ENCODE measurements at places on chromosomes 7 and 10.

DNA sequence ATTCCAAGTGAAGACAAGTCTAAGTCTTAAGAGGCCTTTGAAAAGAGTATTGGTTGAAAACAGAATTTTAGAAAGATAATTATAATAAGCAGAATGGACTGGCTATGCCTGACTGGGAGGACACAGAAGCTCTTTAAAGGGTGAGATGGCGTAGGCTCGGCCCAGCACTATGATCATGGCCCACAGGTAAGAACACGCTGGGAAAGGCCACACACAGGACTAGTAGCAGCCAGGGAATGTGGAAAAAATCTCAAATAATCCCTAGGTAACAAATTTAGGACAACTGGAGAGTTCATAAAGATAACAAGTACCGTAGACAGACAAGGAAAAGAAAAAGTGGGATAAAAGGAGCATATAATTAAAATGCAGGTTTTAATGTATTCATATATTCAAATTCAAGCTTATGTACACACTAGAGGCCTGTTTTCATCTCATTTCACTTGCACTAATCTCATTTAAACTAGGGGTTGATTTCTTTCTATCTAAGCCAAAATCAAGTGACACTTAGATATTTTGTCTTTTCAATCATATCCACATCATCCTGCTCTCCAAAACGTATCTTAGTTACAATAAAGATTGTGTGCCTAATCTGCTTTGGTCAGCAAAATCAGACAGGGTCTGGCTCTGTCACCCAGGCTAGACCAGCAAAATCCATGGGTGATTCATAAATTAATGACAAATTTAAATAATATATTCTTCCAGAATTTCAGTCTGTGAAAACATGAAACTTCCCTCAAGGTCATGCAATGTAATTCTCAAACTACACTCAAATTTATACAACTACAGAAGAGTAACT is 53.0 kb downstream of the EZH2 start:
- DNase-seq, result no peak

GRCh38 chr7:69534461-69535041 is 63.7 kb upstream of the AUTS2 start:
- DNase-seq, result no peak

DNA sequence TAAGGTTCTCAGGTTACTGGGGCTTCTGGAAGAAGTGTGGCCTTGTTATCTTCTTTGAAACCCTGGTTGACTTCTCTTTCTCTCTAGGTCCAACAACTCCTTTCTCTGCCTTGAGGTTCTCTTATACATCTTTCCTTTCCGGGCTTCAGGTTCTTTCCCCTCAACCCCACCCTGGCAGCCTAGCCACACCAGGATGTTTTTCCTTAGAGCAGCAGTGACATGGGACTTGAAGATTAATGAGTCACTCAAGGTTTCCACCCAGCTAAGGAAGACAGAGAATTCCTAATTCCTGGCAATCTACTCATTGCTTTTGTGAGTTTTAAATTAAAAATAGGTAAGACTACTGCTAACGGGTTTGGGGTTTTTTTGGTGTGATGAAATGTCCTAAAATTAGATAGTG is 121.8 kb upstream of the HPS1 start:
- DNase-seq, result no peak

DNA sequence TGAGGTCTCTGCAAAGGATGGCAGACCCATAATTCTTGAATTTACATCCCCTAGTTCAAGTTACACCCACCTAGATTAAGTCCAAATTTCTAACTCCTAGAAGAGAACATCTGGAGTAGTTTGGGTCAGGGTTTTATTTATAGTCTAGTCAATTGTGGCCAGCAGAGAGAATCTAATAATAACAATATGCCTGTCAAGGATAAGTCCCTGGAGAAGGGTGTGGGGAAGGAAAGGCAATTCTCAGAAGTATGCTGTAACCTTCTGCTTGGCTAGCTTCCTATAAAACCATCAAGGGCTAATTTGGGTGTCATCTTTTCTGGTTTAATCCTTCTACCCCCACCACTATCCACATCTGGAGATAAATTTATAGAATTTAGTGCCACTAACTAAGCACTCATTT is 52.8 kb upstream of the SEMA3E start:
- no peak for DNase-seq

- DNase-seq, result no peak
These were observed 75.9 kb downstream of the HIBADH start for GRCh38 chr7:27586825-27587224.

DNA sequence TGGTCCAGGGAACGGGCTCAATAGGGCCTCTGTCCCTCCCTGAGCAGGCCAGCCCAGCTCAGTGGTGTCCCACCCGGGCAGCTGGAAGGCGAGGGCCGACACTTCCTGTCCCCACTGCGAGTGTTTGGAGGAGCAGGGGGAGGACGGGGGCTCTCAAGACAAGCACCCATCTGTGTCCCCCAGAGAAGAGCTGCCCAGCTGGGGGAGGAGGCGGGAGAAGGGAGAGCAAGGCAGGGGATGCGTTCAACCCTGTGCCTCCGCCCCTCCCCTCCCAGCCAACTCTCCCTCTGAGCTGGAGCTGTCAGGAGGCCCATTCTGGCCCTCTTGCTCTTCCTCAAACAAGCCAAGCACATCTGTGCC is 35.7 kb downstream of the ZCCHC24 start:
- DNase-seq, result no peak

DNA sequence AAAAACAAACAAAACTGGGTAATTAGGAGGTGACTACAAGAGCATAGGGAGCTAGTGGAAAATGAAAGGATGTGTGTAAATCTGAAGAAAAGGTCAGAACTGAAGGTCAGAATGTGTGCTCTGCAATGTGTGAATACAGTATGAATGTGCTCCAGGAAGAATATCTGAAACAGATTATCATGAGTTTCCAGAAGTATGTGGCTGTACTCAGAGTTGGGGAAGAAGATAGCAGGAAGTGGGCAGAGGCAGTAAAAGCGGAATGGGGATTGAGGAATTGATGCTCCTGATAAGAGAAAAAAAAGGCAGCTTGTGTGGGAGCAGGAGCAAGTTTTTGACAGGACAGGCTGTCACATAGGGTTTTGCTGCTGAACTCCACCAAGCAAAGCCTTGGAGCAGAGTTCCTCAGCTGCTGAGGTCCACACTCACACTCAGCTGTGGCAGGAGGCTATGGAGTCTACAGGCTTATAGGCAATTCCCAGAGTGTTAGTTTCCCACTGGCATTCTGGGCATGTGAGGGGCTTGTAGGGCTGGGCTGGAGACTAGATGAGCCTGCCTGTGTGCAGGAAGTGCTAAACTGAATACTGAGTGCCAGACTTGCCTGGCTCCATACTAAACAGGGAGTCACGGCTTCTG is 22.9 kb downstream of the H2AZ2 start:
- no peak for DNase-seq

Data from HS-27A (cell line).